ENCODE measurements at places on chromosomes 6 and 20.

DNA sequence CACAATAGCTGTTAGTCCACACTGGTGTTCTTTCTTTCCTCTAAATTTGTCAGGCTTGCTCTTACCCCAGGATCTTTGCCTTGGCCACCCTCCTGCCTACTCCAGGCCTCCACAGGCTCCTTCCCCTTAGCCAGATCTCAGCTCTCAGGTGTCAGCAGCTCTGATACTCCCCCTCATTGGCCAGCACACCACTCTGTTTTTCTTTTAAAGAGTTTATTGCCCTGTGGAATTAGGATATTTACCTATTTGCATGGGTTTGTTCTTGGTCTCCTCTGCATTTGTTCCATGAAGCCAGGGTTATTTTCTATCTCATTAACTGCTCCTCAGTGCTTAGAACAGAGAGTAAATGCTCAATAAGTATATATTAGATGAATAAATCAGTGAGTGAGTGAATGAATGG is 36.8 kb downstream of the GCNT2 start:
- no peak for DNase-seq

GRCh38 chr6:31547727-31548543 is 527 bp downstream of the NFKBIL1 start:
- no peak for DNase-seq

- DNase-seq: no peak
These were observed 168.4 kb upstream of the TNFAIP3 start for GRCh38 chr6:137698636-137699030.

DNA sequence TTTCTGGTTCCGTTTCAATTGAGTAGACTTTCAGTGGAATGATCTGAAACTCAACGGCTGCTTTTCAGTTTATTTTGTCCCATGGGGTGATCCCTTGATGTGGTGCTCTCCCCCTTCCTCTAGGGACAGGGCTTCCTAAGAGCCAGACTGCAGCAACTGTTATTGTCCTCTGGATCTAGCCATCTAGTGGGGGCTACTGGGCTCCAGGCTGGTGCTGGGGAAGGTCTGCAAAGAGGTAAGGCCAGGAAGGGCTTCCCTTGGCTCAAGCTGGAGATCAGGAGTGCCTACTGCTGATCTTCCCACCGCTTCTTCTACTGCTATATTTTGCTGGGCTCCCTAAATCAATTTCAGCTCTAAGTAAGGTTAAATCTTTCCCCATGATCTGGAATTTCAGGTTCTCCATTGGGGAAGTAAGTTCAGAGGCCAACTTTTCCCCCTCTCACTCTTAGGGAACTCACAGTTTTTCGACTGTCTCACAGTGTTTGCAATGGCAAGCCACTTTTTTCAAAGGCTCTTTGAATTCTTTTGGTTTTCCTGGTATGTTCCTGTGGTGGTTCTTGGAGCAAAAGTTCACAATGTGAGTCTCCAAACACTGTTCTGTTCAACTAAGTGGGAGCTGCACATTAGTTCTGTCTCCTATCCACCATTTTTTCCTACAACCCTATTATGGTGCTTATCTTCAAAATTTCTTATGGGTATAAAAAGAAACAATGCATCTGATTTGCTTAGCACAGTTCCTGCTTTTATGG is 286.2 kb upstream of the EXOC2 start:
- no peak for DNase-seq

- peak; percentile 65 for DNase-seq
These were observed 2.9 kb upstream of the HIVEP2 start for GRCh38 chr6:142947714-142948480.

GRCh38 chr6:29442719-29443118 is 3.6 kb downstream of the OR10C1 start:
- DNase-seq: no peak

DNA sequence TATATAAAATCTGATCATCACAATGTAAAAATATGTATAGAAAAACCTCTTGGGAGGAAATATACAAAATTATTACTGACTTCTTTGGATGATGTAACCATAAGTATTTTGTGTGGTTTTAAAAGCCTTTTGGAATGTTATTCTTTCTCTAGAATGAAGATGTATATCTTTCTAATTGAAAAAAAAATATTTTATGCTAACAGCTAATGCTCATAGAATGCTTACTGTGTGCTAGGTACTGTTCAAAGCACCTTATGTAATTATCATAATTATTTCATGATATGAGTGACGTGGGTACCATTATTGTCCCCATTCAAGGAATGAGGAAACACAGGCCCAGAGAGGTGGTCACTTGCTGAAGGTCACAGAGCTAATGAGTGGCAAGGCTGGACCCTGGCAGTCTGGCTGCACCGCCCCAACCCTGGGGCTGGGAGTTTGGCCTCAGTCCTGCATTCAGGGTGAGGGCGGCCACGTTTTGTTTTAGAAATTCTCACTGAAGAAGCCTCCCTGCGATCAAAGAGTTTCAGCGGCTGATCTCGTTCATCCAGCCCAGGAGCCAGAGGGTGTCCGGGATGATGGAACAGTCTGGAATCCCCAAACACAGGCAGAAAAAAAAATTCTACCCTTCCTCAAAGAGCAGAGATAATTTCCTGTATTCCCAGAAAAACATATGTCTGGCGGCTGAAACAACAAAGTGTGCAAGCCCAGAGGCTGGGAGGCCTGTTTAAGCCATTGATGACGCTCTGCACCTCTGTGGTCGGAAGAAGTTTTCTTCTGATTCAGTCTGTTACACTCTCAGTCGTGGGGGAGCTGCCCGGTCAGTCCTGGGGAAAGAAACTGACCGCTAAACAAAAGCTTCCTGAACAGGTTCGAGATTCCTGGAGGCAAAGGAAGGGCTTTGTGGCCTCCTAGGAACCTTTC is 37.3 kb downstream of the TFEB start:
- no peak for DNase-seq

DNA sequence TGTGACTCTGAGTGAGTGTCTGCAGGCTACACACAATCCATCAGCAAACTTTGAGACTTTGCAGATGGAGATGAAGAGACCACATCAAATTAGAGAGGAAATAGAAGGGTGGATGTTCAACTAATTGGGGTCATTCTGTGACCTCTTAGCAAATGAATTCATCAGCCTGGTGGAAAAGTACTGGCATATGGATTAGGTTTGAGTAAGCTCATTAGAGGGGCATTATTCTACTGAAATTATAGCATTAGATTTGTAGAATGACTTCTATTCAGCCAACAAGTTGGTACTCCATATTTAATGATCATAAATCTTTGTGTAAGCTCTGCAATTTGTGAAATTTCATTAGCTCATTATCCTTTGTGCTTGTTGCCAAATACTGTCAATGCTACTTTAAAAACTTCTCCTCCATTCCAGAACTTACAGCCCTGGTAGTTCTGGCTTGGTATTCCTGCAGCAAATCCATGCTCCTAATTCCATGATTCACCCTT is 63.8 kb downstream of the ADTRP start:
- no peak for DNase-seq
